GM13977 (cell line): ENCODE measurements at places on chromosomes 7 and 10.

GRCh38 chr7:134593530-134594392 lies 44.9 kb downstream of the AKR1B15 start:
- DNase-seq, result no peak

- DNase-seq, result no peak
Observed at GRCh38 chr10:3829156-3830050, 44.4 kb upstream of the KLF6 start.

- no peak for DNase-seq
Observed at GRCh38 chr10:99975942-99976809, 33.6 kb downstream of the DNMBP start.

- DNase-seq, result no peak
Observed at GRCh38 chr10:1475771-1476454, 261.4 kb downstream of the ADARB2 start.

DNA sequence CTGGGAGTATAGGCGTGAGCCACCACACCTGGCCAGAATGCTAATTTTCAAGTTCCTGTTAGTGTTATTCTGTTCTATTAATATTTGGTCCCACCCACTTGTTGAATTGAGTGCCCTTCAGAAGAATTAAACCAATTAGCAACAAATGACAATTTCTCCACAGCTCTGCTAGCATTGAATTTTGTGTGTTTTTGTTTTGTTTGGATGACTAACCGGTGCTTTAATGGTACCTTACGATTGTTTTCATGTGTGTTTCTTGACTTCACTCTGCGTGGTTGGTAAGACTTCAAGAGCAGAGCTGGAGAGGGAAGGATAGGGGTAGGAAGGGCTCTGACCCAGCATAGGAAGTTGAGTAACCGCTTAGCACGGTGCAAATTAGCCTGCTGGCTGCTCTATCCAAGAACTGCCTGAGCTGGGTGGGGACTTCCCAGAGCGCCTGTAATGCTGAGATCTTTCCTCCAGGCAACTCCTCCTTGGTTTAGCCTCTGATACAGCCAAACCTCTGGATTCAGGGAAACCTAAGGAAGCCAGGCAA lies 4.6 kb downstream of the ARPC1B start:
- DNase-seq, result peak; percentile 65

GRCh38 chr7:96530786-96531185 lies 178.9 kb downstream of the SEM1 start:
- DNase-seq, result no peak

- DNase-seq, result peak; percentile 32
Observed at GRCh38 chr10:93701866-93702209, 554 bp downstream of the FRA10AC1 start.

DNA sequence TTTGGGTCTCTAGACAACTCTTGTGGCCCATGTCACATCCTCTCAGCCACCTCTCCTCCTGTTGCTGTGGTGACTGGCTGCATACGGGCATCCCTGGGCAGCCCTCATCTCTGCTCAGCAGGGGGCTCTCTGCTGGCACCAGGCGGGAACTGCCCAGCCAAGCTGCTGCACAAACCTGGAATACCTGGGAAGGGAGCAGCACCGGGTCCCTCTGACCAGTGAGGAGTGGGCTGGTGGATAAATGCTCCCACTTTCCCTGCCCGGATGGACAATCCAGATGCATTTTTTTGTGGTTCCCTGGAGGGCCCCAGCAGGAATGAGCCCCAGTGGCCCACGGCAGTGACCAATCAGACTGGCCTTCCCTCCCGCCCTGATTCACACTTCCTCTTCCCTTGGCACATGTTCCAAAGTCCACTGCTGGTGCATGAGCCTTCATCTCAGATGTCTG lies 21.9 kb downstream of the GRID1 start:
- DNase-seq, result no peak

GRCh38 chr10:74949843-74950765 lies 123.7 kb downstream of the KAT6B start:
- no peak for DNase-seq
